ENCODE measurements at places on chromosomes 2 and 18.
A peak's percentile ranks its signal among the peaks of the same experiment; 100 is the strongest.

DNA sequence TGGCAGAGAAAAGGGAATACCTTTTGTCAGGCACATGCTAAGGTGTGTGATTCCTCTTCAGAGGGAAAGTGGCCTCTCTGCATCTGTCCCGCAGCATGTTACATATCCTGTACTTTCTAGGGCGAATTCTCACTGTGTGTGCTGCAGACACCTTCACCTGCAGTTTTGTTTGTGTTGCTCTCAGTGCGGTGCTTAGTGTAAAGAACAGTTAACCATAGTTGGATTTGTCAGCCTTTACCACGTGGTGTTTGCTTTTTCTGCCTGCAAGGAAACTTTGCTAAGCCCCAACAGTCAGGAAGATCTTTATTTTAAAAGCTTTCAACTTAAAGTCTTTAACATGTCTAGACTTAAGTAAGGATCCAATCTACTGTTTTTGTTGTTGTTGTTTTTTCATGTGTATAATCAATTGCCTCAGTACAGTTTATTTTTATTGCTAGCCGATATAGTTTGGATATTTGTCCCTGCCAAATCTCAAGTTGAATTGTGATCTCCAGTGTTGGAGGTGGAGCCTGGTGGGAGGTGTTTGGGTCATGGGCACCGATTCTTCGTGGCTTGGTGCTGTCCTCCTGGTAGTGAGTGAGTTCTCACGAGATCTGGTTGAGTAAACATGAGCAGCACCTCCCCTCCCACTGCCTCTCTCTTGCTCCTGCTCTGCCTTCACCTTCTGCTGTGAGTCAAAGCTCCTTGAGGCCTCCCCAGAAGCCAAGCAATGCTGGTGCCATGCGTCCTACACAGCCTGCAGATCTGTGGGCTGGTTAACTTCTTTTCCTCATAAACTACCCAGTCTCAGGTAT, 90.6 kb downstream of the SNTG2 start:
- no peak for DNase-seq

DNA sequence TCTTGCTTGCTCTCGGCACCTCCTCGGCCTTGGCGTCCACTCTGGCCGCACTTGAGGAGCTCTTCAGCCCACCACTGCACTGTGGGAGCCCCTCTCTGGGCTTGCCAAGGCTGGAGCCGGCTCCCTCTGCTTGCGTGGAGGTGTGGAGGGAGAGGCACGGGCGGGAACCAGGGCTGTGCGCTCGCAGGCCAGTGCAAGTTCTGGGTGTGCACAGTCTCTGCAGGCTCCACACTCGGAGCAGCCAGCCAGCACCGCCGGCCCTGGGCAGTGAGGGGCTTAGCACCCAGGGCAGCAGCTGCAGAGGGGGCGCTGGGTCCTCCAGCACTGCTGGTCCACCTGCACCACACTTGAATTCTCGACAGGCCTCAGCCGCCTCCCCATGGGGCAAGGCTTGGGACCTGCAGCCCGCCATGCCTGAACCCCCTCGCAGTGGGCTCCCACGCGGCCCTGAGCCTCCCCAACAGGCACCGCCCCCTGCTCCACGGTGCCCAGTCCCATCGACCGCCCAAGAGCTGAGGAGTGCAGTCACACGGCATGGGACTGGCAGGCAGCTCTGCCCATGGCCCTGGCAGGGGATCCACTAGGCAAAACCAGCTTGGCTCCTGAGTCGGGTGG, 411.2 kb upstream of the CHAC2 start:
- no peak for DNase-seq

GRCh38 chr2:223264541-223265193, 212.7 kb downstream of the KCNE4 start:
- no peak for DNase-seq

DNA sequence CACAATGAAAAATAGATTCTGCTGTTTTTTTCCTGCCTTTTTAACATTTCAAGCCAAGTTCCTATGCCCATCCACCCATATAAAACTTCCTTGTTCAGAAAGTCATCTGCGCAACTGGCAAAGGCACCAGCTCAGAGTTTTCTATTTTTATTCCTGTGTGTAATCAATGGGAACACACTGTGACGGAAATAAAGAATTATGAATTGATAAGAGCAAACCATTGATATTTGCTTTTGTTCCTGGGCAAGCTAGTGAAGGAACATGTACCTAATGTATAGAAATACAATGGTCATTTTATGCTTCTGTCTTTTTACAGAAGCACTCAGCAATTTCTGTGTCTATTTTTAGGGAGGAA, 30.8 kb upstream of the AAK1 start:
- DNase-seq: no peak

DNA sequence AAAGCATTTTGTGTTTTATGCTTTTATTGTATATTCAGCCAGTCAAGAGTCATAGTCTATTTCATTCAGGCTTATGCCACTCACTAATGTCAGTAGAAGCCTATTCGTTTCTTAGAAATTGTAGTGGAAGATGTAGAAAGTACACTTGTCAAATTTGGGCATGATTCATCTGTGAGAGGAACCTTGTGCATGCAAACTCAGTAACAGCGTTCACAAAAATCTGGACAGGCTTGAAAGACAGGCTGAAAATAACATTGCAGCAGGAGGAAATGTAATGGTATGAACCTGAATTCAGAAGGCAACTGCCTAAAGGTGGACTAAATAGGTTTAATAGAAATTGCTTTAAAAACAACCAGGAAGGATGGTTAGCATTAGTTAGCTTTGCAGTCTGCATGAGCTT, 213.5 kb downstream of the CMPK2 start:
- no peak for DNase-seq

DNA sequence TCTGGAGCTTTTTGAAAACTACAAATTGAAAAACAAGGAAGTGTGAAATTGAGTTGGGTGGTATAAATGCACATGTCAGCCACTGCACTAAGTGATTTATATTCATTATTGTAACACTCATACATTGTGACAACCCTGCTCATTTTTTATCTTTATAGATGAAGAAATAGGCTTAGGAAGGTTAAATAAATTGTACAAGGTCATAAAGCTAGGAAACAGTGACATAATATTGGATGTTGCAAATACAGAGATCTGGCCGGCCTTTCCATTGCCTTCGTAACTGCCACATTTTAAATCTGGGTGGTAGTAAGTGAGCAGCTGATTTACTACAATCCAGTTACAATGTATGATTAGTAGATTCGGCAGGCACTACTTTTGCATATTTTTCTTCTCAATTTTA, 76.6 kb upstream of the LPIN2 start:
- DNase-seq: no peak

GRCh38 chr2:204732019-204732418, 186.7 kb downstream of the PARD3B start:
- DNase-seq: no peak

DNA sequence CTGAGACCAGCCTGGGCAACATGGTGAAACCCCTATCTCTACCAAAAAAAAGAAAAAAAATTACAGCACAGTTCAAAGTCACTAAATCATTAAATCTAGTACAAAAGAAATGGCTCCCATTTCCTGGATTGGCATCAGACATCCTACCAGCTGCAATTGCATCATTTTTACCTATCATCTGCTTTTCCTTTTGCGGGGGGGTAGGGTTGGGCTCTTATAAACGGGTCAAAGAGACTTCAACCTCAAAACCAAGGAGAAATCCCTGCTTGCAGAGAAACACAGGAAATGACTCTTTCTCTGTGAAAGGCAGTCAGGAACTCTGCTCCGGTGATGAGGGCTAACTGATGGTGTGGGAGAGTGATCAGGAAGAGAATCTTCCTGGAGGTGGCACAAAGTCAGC, 45.3 kb upstream of the RFX8 start:
- no peak for DNase-seq

DNA sequence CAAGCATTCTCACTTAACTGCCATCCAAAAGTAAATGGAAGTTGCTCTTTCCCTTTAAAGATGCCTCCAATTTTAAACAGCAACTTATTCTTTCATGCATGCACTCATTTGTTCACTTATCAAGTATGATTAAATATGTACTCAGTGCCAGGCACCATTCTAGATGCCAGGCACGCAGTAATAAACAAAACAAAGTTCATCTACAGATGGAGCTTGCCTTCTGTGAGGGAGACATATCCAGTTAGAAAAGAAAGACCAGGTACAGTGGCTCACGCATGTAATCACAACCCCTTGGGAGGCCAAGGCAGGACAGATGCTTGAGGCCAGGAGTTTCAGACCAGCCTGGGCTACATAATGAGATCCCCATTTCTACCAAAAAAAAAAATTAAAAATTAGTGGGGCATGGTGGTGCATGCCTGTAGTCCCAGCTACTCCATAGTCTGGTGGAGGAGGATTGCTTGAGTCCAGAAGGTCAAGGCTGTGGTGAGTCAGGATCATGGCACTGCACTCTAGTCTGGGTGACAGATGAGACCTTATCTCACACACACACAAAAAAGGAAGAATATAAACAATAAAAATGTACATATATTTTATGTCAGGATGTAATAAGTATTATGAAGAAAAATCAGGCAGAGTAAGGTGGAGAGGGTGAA, 19.2 kb upstream of the CCDC141 start:
- no peak for DNase-seq

- DNase-seq: no peak
These were observed 161.3 kb downstream of the INSIG2 start for GRCh38 chr2:118249531-118249930.

- no peak for DNase-seq
These were observed 150.1 kb downstream of the AGAP1 start for GRCh38 chr2:235643680-235644511.

DNA sequence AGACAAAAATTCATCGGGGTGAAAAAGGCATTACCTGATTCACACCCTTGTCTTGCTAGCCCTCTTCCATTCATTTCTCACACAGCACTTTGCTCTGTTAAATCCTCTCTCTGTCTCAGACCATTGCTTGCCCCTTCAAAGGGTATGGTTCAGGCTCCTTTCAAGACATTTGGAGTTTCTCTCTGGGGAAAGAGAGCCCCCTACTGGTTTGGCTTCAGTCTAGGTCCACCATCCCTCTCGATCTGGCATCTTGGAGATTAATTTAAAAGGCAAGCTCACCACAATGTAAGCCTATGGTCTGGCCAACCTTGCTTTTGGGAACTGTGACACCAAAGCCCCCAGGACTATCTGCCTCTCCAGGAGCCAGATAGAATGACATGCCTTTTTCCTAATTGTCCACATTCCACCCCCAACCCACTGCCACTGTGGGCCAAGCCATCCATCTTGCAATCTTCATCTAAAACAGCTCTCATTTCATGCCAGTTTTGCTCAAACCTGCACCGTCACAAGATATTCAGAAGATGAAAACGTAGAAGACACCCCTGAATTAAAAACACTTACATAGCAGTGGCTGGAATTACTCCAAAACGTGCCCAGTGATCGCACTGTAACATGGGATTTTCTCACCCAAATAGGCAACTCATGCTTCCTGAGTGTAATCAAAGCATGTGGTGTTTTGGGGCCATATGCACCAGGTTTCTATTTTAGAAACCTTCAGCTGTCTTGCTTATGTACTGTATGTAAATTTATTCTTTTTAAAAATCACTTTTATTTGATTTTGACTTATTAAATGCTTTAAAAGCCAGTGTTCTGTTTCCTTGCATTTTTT, 93.9 kb downstream of the FARSB start:
- DNase-seq: peak; percentile 52

- peak; percentile 12 for DNase-seq
These were observed 13.0 kb downstream of the AQP12A start for GRCh38 chr2:240704651-240705050.

DNA sequence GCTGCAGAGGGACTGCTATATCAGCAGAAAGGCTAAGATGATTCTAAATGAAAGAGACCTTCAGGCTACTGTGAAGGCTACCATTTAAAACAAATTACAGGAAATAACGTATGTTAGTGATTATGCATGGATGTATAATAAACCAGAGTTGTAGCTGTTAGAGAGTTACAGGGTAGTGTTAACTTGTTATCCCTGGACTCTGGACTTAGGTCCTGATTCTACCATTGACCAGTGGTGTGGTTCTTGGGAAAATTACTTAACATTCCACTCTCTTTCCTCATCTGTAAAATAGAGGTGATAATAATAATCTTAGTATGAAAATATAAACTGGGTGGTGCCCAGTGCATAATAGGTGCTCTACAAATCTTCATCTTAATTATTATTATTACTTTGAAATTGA, 22.2 kb downstream of the LAMA3 start:
- no peak for DNase-seq

- no peak for DNase-seq
These were observed 48.7 kb downstream of the RRM2 start for GRCh38 chr2:10171006-10171800.

GRCh38 chr18:7291046-7291445, 60.2 kb downstream of the LRRC30 start:
- no peak for DNase-seq

DNA sequence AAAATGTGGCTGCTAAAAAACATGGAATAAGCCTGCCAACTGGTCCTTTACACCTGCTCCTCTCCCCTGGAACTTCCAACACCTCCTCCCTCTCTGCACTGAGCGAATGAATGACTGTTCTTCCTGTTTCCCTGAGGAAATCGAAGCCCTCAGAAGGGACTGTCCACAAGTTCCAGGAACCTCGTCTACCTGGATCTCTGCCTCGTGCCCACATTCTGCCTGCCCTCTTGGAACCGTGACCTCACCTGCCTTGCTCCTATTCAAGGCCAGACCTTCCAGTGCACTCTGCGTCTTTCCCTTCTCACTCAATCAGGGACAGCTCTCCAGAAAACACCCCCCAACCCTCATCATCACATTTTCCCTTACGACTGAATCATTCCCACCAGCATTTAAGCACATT, 4.4 kb upstream of the CAB39 start:
- DNase-seq: no peak

GRCh38 chr2:127108090-127108523, 1.2 kb upstream of the BIN1 start:
- no peak for DNase-seq

DNA sequence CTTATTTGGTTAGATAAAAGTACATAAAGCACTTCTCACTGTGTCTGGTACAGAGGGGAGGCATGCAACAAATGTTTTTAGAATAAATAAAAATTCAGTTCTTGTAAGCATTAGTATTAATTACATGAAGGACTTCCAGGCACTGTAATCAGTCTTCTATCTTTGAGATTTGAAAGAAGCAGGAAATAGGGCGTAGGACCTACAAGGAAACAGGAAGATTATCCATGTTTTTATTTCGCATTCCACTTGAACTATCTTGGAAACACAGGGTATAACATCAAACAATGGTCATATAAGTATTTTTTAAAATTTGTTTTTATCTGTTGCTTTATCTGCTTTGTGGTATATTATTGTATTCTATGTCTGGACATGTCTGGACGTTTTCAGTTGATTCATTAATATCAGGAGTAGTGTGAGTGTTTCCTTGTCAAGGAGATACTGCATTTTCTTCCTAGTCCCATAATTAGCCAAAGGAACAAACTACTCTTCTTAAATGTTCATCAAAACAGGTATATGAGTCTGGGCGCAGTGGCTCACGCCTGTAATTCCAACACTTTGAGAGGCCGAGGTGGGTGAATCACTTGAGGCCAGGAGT, 32.5 kb downstream of the BMPR2 start:
- DNase-seq: no peak

DNA sequence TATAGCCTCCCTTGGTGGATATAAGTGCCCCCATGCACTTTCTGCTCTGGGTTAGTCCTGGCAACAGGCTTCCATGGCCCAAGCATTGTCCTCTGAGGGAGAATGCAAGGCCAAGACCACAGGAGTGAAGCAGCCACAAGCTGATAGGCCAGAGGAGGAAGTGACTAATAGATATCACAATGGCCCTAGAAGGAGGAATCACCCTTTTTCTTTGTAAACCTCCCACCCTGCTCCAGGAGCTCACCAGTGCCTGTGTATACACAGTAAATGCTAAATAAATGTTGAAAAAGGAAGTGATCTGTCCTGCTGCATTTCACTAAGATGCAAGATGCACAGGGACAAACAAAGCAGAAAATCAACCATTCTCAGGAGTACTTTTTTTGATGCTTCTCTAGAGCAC, 49.7 kb upstream of the ABCA12 start:
- no peak for DNase-seq
